ENCODE measurements at places on chromosomes 2 and 18. TPM values are rescaled to one million over a fixed set of nuclear protein-coding genes. Genes with fewer than 3 reads are reported as not detected.

The HAT1 gene
- 60.9 TPM for total RNA-seq

The GULP1 gene
- 59.3 TPM for total RNA-seq

The CNDP1 gene
- total RNA-seq: 0.23 TPM

The ANKRD36C gene
- 214 TPM for total RNA-seq

The IL36G gene
- not detected for total RNA-seq

The TMEFF2 gene
- 55.4 TPM for total RNA-seq

The KYNU gene
- total RNA-seq: 0.23 TPM

The LTBP1 gene
- total RNA-seq: 19.8 TPM

The EFEMP1 gene
- total RNA-seq: 16.6 TPM

The CXXC1 gene
- total RNA-seq: 46.1 TPM

The TTN gene
- total RNA-seq: 2.3 TPM

The TXNDC9 gene
- 56.1 TPM for total RNA-seq

The RSAD2 gene
- 3.2 TPM for total RNA-seq

The LRP2 gene
- total RNA-seq: 11.5 TPM

The C2orf15 gene
- 17.5 TPM for total RNA-seq

The KANSL3 gene
- 33.7 TPM for total RNA-seq

The C2orf72 gene
- total RNA-seq: 46.1 TPM

The SLC23A3 gene
- total RNA-seq: 0.23 TPM

The ALLC gene
- not detected for total RNA-seq

The PLGLB1 gene
- 7.4 TPM for total RNA-seq

The KCNK3 gene
- 10.1 TPM for total RNA-seq

The MRO gene
- 1.6 TPM for total RNA-seq

The KRCC1 gene
- total RNA-seq: 16.4 TPM
